NCI-H2081 treated with DMSO at 0.1 percent for 48 hours (cell line): ENCODE measurements at places on chromosomes 13 and 19.

DNA sequence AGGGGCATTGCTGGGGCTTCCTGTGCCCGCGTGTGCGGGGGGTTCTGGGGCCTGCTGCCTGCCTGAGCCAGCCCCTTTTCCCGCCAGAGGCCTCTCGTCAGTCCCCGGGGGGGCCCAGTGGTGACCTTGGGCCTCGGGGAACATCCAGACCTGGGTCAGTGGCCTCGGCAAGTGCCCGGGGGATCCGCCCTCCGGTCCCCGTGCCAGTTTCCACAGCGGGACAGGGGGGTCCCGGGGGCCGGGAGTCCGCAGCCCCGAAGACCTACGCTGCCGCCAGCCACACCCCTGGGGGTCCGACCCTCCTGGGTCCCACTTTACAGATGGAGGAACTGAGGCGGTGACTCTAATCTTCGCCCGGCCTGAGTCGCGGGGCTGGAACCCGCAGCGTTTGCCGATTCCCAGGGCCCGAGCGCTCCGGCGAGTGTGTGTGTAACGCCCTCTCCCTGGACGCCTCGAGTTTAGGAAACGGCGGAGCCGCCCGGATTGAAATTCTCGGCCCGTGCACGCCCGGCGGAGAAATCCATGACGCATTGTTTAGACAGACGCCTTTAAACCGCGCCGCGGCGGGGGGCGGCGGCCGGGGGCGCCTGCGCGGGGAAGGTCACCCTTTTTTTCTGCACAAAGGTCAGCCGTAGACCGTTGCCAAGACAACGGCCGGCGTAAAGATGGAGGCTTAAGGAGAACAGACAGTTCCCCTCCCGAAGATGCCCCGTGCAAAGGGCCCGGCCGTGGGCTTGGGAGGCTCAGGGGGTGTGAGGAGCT is 39.3 kb downstream of the EFNA2 start:
- DNase-seq: no peak

DNA sequence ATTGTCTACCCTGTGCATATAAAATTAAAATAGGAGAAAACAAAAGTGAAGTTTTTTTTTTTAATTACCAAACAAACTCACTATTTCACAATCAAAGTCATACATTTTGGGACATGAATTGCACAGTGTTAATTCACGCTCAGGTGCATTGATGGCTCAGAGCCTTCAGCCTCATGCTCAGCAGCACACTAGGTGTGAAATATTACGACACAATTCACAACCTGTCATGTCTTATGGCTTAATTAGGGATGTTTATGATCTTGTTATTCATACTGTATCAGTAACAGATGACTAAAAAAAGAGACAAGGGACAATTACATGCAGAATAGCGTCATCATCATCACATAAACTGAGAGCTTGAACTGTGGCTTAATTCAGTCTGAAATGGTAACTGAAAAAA is 2005.5 kb upstream of the PCDH20 start:
- no peak for DNase-seq

- DNase-seq: no peak
Measured at GRCh38 chr19:14400951-14401431, 18.1 kb downstream of the DDX39A start.

DNA sequence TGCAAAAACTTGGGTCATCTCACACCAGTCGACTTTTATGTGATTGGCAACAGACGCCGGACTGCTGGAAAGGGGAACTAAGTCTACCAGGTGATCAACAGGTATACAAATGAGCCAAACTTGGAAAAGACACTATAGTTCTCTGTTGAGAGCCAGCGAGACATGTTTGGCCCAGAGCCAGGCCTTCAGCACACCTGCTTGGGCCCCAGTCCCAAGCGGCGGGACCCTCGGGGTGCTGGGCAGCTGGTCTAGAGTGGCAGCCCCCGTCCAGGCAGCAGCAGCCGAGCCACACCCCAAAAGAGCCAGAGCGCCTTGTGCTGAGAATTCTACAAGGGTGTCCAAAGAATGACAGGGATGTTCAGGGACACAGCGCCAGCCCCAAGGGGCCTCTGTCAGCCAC is 28.0 kb downstream of the NAXD start:
- DNase-seq: no peak

DNA sequence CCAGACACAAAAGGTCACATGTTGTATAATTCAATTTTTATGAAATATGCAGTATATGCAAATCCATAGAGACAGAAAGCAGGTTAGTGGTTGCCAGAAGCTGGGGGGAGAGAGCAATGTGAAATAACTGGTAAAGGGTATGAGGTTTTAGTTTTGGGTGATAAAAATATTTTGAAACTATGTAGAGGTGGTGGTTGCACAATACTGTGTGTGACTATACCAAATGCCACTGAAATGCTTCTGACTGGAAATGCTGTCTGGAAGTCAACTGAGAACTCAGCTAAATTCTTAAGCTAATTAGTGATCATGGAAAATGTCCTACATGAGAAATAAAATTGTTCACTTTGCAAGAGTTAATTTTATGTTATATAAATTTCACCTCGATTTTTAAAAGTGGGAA is 65.3 kb upstream of the RXFP2 start:
- DNase-seq: no peak

DNA sequence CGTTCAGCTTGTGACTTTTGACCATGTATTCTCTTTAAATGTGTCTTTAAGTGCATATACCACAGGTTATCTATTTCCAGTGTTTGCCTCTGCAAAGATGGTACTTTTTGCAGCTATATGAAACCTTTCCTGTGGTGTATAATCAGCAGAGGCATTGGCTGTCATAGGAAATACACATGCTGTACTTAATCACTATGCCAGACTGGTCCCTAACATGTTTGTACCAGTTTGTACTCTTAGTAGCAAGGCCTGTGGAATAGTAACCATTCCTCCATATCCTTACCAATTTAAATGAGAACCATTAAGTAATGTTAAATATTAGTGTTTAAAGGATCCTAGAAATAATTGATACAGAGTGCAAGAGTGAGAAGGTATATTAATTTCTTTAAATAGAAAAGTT is 69.8 kb downstream of the CDK8 start:
- no peak for DNase-seq

GRCh38 chr13:77774181-77774580 is 76.7 kb downstream of the SLAIN1 start:
- DNase-seq: no peak

DNA sequence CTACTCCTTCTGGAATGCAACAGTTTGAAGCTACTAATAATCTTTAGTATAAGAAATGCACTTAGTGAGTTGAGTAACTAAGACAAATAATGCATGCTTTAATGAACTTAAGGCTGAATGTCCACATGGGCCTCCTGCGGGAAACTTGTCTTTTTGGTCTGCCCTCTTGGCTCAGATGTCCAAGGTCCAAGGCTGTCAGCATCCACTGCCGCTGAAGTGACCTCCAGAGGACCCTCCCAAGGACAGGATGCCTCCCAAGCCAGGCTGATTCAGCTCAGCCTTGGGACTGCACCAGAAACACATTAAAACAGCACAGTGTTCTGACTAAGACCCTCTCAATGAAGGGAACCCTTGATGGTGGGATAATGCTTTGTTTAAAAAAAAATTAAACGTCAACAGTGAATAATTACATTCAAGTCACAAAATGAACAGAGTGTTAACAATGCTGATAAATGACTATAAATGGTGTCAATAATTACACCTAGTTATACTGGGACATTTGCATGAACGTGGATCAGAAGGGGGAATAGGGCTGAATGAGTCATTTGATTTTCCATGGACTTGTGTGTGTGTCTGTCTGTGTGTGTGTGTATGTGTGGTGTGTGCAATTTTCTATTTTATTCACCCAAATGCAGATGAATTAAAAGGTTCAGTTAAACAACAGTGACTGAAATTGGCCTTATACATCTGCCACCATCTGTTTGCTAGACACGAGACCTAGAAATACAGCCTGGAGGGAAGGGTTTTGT is 150.5 kb downstream of the COL4A1 start:
- no peak for DNase-seq

GRCh38 chr19:4130744-4131438 is 7.0 kb upstream of the MAP2K2 start:
- no peak for DNase-seq

GRCh38 chr19:18023622-18024251 is 15.8 kb downstream of the ARRDC2 start:
- DNase-seq: no peak

DNA sequence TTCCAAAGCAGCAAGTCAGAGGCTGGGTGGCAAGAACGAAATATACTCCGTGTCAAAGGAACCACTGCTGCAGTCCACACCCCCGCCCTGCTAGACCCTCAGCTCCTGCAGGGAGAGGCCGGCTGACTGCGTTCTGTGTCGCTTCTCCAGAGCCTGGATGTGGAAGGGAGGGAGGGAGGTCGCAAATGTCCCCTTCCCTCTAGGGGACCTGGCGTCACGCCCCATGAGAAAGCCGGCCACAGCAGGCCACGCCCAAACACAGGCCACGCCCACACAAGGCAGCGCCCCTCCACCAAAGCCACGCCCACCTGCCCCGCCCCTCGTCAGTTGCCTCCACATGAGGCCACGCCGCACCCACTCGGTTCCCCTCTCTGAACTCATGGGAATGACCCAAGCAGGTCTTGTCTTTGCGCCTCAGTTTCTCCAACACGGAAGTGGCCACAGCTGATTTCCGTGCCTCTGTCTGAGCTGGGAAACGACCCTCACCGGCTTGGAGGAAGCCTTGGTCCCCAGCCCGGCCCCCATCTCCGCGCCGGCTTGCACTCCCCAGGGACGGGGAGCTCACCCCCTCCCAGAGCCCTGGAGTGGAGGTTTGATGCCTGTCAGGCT is 38.4 kb upstream of the TCF3 start:
- DNase-seq: no peak

DNA sequence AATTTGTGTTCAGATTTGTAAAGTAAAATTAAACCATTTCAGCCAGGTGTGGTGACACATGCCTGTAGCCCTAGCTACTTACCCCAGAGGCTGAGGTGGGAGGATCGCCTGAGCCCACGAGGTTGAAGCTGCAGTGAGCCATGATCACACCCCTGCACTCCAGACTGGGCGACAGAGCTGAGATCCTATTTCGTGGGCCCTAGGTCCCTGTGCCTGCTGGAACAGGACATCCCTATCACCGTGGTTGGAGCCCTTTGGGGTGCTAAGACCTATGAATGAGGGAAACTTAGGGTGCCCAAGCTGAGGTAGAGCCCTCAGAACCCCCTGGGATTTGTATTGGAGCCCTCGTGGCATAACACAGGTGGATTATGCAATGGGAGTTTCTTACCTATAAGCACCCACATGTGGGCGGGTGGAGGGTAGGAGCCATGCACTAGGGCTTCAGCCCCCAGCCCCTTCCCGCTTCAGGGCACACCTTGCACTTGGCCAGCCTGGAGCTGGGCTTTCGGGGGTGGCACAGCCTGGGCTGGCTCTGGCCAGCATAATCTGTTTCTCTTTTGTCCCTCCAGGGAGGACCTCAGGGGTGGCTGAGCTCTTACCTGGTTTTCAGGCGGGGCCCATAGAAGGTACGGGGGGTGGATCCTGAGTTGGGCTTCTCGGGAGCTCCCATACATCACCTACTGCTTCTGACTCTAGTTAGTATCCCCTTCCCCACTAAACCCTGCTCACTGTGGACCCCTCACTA is 7.2 kb upstream of the USF2 start:
- no peak for DNase-seq

DNA sequence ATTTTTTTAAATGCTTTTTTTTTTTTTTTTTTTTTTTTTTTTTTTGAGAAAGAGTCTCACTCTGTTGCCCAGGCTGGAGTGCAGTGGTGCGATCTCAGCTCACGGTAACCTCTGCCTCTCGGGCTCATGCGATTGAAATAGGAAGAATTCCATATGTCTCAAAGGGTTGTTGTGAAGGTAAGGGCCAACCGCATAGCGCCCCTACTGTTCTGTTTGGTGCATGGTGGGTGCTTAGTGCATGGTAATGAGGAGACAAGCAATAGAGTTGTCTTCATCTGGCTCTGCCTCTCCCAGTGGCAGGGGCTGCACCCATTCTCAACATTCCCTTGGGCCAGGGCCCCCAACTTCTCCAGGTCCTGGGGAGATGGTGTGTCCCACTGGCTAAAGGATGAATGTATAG is 68.7 kb downstream of the RASL11A start:
- DNase-seq: no peak

DNA sequence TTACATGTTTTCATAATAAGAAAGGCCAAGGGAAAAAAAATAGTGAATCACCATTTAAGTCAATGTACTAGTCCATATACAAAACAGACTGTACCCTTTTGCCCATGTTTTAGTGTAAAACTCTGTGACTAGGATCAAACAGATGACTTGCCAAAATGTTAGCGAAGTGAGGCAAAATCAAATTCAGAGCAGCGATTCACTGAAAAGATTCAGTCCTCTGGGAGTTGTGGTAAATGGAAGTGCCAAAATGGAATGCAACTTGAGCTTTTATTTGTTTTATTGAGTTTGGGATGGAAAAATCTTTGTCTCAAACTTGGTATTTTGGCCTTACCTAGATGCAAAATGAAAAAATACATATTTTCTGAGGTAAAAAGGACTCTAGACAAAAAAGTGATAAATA is 9.1 kb downstream of the CDADC1 start:
- DNase-seq: no peak

- DNase-seq: peak; percentile 60
Measured at GRCh38 chr13:71242201-71242600, 624.8 kb downstream of the DACH1 start.

GRCh38 chr19:10789866-10790265 is 46.1 kb downstream of the TMED1 start:
- no peak for DNase-seq

GRCh38 chr19:48102870-48103751 is 7.5 kb downstream of the PLA2G4C start:
- no peak for DNase-seq

DNA sequence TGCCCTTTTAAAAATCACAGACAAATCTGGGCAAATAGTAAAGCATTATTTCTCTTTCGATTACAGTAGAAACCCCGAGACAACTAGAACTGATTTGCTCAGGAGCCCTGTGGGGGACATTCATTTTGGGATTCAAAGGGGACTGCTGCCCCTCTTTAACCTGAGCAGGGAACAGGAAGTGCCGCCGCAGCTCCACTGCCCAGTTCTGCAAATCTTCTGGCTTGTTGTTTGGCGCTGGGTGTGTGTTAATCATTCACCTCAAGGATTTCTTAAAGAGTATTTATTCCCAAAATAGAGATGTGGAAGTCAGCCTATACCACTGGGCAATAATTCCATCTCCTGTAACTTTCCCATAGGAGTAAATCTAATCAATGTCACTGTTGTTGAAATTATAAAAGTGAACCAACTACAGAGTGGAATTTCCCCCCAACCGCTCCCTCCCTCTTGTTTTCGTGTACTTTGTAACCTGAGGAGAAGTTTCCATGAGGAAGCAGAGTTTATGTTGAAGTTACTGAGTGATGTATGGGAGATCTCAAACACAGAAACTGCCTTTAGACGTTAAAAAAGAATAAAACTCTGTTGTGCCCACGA is 515.8 kb downstream of the KLF12 start:
- DNase-seq: no peak
